Fibroblast of gingiva (primary cell): ENCODE measurements at places on chromosomes 2 and 18.

DNA sequence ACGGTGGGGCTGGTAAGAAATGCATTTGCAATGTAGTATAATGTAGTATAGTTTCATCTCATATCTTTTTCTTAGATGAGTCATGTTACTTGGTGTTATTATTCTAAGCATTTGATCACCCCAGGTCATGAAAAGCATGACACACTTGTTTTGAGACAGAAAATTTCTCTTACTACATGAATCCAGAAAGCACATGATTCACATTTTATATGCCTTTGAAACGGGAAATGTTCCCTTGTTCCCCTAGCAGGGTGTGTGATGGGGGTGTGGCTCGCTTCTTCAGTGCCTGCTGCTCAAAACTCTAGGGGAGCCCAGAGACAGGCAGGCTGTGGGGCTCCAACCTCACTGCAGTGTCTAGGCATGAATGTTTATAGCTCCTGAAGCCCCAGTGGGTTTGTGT is 116.0 kb upstream of the RAB27B start:
- DNase-seq, result peak; percentile 57

- DNase-seq, result no peak
These were observed 17.3 kb upstream of the TTR start for GRCh38 chr18:31574359-31574758.

DNA sequence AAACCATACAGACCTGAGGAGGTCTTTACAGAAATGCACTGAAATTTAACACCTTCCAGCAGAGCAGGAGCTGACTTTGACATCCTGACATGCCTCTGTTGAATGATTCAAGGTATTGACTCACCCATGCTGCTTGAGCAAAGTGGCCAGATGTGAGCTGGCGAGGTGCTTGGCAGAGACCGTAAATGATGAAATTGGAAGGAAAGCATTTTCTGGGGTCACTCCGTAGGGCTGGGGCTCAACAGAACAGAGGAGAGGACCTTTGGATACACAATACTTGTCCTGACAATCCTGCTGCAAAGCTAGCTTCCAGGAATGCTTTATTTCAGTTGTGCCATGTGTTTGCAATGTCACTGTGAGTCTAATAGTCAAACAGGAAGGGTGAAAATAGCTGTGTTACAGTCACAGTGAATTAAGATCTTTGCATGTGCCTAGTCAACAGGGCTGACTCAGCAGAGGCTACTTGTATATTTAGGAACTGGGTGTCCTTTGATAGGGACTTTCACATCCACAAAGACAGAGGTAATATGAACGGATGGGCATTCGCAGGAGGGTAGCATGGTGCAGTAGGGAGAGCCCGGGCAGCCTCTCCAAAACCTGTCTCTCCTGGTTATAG is 31.6 kb upstream of the NCK2 start:
- DNase-seq, result no peak

DNA sequence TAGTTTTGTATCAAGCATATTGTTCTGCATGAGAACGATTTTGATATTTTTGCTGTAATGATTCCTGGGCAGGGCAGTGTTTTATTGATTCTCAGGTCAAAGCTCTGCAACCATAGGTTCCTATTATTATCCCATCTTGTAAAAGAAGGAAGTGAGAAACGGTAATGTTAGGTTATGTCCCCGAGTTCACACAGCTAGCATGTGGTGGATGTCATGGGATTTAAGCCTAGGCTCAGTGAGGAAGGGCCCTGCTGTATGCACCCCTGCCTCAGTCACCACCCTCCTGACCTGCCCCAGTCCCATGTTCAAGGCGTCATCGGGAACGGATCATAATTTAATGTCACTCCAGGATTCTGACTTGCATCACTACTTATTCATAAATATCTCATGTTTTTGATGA is 10.7 kb downstream of the ACP1 start:
- no peak for DNase-seq

GRCh38 chr2:203592470-203592869 is 57.4 kb upstream of the RAPH1 start:
- DNase-seq, result no peak

GRCh38 chr2:60364491-60364890 is 189.0 kb downstream of the BCL11A start:
- DNase-seq, result no peak

GRCh38 chr2:207328944-207329386 is 163.2 kb upstream of the KLF7 start:
- DNase-seq, result no peak

DNA sequence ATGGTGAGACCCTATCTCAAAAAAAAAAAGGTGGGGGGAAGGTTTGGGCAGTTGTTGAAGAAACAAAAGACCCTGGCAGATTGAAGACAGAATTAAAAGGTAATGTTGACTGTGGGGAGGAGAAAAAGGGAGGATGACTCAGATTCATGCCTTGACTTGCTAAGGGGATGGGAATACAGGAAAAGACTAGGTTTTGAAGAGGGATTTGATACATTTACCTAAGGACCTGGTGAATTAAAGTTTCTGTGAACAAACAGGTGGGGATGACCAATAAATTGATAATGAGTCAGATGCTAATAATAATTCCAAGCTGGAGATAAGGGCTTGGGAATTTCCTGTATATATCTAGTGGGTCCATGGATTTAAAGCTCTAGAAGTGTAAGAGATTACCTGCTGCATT is 27.6 kb downstream of the TTR start:
- no peak for DNase-seq
